ENCODE measurements at places on chromosomes 4 and X.

- DNase-seq = no peak
Measured at GRCh38 chr4:153501578-153501977, 35.4 kb downstream of the TMEM131L start.

DNA sequence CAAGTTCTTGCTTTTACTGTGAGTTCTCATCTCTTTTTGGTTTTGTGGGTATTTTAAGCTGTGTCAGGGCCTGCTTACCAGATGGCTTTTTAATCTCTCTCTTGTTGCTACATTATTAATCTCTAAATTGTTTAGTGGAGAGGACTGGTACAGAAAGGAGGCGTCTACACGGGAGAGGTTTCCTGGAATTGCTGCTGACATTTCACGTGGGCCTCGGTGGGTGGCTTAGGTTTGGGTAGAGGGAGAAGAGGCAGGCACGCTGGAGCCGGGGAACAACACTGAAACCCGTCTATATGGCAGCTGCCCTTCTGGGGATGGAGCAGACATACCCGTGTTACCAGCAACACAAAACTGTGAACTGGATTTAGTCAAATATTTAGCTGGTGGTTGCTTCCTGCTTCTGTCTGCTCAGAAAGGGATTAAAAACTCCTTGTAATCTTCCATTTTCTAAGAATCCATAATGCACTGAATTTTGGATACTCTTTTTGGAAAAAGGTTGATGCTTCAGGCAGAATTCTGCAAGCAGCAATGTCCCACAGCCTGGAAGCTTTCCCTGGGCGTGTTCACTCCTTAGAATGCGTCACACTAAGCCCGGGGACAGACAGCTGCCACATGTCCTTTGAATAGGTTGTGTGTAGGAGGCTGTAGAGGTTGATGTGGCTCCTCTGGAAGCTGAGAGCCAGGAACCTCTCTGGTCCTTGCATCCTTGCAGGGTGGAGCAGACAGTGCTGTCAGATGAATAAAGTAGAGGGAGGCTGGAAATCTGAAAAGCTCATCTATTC is 199.8 kb upstream of the GATB start:
- DNase-seq = no peak

GRCh38 chrX:47313056-47313455 is 57.3 kb upstream of the ZNF157 start:
- DNase-seq = no peak

- DNase-seq = no peak
Measured at GRCh38 chr4:102569200-102569599, 68.0 kb downstream of the NFKB1 start.

GRCh38 chr4:33013282-33013681 is 2293.1 kb downstream of the PCDH7 start:
- DNase-seq = no peak

GRCh38 chrX:150486011-150486410 is 82.4 kb upstream of the MTM1 start:
- DNase-seq = peak; percentile 56

DNA sequence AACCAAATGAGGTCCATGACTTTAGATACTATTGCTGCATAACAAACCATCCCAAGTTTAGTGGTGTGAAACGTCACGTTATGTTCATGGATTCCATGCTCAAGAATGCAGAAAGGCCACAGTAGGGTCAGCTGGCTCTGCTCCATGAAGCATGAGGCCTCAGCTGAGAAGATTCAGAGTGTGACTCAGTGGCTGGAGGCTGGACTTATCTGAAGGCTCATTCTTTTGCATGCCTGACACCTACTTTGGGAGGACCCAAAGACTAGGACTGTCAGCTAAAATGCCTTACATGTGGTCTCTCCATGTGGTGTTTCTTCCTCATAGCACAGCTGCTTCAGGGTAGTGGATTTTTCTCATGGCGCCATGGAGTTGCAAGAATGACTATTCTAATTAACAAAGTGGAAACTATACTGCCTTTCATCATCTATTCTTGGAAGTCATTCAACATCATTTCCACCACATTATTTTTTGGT is 11.5 kb upstream of the CCDC149 start:
- peak; percentile 94 for DNase-seq

GRCh38 chrX:18676050-18676449 is 4.1 kb upstream of the RS1 start:
- no peak for DNase-seq

- DNase-seq = peak; percentile 19
Measured at GRCh38 chr4:31682796-31683195, 962.6 kb downstream of the PCDH7 start.

DNA sequence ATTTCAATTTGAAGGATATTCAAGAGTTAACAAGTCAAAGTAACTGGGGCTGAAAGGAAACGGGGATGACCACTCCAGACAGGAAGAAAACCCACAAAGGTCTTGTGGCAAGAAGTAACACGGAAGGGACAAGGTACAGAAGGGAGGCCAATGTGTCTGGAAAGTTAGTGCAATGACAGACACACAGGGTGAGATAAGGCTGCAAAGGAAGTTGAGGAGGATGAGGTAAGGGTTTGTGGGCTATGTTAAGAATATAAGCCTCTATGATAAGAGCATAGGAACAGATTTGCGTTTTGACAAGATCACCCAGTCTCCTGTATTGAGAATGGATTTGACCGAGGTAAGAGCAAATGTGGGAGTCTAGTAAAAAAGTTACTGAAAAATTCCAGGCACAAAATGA is 21.9 kb upstream of the EMCN start:
- no peak for DNase-seq

DNA sequence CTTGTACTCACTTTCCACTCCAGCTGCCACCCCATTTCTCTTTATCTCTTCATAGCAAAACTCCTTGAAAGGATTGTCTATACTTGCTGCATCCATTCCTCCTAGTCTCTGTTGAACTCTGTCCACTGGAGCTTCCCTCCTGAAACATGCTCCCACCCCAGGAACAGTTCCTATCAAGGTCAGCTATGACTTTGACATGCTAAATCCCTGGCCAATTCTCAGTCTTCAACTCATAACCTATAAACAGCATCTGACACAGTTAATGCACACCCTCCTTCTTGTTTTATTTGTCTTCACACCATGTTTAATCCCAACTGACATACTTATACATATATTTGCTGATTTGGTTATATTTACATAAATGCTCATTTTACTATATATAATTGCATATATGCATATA is 47.8 kb downstream of the SPARCL1 start:
- no peak for DNase-seq

- DNase-seq = no peak
Measured at GRCh38 chrX:41711021-41711667, 12.8 kb upstream of the GPR82 start.

DNA sequence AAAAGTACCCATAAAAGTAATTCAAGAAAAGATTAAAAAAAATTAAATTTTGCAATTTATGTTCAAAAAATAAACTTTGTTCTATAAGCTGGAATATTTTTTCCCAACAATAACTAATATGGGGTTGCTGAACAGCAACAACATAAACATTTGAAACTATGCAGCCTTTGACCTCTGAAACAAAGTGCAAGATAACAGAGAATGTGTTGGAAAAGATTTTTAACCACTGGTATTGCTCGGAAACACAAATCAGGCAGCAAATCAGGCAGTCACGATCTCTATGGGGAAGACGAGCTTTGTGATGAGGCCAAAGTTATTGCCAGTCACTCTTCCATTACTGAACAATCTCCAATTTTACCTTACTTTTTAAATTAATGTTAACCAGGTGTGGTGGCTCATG is 332.1 kb downstream of the PABPC4L start:
- peak; percentile 16 for DNase-seq

GRCh38 chr4:118086344-118086743 is 52.1 kb downstream of the NDST3 start:
- DNase-seq = peak; percentile 54

- DNase-seq = peak; percentile 66
Measured at GRCh38 chr4:26235500-26235899, 85.3 kb upstream of the RBPJ start.

GRCh38 chrX:118271775-118272174 is 74.1 kb upstream of the WDR44 start:
- peak; percentile 11 for DNase-seq

GRCh38 chrX:96692454-96692853 is 7.8 kb downstream of the DIAPH2 start:
- DNase-seq = no peak

GRCh38 chr4:73139245-73139644 is 69.7 kb upstream of the COX18 start:
- no peak for DNase-seq

DNA sequence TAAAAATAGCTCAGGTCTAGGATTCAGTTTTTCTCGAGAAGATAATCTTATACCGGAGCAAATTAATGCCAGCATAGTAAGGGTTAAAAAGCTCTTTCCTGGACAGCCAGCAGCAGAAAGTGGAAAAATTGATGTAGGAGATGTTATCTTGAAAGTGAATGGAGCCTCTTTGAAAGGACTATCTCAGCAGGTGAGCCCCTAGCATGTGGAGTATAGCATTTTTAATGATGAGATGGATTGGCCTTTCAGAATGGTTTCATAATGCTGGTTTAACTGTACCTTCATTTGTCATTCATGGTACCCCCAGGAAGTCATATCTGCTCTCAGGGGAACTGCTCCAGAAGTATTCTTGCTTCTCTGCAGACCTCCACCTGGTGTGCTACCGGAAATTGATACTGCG is 79.4 kb downstream of the SLC10A6 start:
- DNase-seq = no peak

DNA sequence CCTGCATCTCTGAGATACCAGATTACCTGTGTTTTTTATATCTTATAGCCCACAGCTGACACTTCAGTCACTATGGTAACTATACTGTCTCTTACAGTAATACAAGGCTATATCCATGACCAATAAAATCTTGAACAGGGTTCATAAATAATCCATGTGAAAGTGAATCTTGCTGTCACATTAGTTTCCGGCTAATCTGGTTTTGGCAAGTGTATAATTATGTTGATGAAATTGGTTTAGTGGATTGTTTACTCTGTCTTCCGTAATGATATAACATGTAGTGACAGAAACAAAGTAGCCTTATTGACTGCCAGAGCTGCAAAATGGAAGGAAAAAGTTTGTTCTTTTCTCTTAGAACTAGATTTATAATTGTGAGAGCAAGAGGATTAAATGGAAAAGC is 686.6 kb upstream of the PABPC4L start:
- no peak for DNase-seq

DNA sequence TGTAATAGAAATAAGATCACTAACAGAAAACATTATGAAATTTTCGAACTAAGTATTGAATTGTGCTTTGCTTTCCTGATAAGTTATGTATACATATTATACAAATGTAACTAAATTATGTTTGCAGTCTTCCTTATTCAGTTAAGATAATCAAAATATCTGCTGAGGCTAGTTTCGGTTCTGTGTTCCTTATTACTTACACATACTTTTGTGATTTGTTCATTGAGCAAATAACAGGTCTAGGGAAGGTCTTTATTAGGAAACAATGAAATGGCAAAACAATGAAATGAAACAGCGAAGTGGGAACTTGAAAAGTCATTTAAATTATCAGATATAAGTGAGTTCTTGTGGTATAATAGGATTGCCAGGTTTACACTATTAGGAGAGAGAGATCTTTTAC is 352.4 kb downstream of the GRIA2 start:
- no peak for DNase-seq

DNA sequence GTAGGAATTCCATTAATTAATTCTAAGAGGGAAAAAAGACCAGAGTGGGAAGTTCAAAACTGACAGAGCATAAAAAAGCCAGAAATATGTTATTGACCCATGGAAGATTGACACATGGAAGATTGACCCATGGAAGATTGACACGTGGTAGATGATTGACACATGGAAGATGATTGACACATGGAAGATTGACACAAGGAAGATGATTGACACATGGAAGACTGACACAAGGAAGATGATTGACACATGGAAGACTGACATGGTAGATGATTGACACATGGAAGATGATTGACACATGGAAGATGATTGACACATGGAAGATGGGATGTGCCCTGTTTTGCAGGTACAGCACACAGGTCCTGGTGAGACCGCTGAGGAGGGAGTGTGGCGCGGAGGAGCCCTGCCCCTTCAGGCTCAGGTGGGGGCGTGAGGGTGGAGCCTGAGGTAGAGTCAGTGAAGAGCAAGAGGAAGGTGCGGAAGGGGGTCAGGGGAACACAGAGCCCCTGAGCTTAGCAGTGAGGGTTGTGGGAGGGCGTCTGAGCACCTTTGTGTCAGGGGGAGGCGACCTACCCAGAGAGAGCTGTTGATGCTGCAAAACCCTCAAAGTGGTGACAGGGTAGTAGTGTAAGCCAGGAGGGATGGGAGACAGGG is 15.8 kb upstream of the PDE6B start:
- no peak for DNase-seq

GRCh38 chrX:9163214-9163709 is 129.3 kb upstream of the FAM9B start:
- DNase-seq = no peak

GRCh38 chrX:6227453-6227835 is 1.2 kb downstream of the NLGN4X start:
- DNase-seq = peak; percentile 38

DNA sequence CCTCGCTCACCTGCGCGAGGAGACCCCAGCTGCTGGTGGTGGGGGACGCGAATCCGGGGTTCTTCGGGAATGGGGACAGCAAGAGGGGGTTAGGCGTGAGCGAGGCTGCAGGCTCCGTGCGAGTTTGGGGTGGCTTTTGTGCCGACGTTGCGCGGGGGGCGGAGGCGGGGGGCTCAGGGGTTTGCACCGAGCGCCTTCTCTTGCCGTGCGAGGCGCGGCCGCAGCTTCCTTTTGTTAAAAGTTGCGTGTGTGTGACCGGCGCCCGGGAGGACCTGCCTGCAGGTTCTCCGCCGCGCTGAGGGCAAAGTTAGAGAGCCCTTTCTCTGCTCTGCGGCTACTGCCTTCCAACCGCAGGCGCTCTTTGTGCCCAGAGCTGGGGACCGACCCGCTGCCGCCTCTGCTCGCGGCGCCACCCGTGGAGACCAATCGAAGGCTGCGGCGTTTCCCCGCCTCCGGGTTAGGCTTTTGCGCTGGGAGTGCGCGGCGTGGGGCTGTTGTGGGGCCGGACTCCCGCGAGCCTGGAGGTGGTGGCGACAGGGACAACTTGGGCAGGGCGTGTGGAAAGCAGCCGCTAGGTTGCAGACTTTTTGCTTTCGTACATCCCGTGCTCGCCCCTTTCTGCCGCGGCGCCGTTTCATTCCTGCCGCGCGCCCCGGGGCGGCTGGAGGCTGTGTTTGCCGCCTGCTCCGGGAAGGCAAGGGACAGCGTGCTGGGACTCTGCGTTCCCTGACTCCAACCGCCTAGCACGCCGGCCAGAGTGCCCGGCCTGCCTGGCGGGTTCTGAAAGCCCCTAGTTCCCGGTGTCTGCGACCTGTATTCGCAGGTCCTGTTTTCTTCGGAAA is 716 bp downstream of the KIT start:
- DNase-seq = peak; percentile 84

- DNase-seq = no peak
Measured at GRCh38 chr4:112956484-112956896, 93.0 kb upstream of the ANK2 start.

DNA sequence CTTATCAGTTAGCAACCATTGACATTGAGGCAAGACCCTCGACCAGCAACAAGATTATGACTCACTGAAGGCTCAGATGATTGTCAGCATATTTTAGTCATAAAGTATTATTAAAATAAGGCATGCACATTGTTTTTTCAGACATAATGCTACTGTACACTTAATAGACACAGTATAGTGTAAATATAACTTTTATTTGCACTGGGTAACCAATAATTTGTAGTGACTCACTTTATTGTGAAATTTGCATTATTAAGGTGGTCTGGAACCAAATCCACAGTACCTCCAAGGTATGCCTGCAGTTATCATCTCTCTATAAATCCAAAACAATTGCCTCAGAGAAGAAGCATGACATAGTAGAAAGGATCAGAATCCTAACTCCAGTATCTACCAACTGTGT is 330.1 kb upstream of the SMIM31 start:
- DNase-seq = no peak
